NCI-H187 (cell line): ENCODE measurements at places on chromosomes 11 and 22.

DNA sequence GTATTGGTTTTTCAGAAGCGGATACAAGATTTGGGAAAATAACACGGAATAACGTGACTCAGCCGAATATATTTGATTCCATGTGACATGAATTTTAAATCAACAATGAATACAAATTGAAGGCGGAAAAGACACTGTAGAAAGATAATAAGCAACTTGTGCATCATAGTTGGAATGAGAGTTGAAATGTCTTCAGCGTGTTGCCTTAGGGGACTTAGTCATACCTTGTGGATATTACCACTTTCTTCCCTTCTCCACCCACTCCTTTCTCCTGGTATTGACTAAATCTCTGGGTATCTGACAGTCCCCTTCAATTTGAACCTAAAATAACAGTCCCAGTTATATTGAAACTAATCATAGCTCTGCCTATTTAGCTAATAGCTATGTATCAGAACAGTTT, 2373.1 kb upstream of the RAG2 start:
- DNase-seq: no peak

DNA sequence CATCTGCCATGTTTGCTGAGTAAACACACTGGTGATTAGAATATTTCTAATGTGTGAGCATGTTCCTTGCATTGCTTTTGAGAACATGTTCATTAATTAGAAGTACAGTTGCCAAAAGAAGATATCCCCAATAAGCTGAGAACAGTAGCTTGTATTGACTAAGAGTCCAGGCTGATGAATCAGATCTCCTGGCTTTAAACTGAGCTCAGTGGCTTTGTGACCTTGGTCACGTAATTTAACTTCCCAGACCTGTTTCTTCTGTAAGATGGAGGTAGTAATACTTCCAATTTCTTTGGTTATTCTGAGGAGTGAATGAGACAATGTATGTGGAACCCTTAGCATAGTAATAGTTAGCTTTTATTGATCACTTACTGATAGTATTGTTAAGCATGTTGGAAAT, 61.9 kb downstream of the CYB5R2 start:
- DNase-seq: no peak

DNA sequence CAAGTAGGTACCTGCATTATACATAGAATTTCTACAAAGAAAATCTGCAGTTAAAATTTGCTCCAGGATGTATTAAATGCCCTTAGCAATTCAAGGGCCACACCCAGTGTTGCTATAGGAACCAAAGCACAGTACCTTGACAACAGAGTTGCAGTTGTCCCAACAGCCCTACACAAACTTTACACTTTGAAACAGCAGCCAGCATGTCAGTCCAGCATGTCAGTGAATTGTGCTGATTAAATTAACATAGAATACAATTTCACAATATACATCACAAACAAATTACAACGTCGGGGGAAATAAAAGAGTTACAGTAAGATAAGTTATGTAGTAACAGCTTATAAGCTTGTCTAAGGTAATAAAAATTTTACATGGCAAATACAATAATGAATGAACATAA, 389.2 kb downstream of the SOX6 start:
- DNase-seq: no peak

DNA sequence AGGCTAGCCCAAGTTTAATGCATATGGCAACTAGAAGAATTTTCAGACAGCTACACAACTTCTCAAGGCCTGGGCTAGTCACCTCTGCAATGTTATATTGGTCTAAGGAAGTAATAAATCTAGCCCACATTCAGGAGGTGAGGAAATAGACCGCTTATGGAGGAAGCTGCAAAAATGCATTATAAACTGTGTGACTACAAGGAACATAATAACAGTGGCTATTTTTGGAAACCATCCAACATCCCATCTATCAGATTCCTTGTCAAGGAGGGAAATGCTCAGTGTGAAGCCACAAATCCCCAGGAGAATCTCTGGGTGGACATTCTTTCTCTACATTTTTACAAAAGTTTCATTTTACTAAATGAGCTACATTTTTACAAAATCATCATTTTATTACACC, 76.1 kb downstream of the BBOX1 start:
- no peak for DNase-seq

DNA sequence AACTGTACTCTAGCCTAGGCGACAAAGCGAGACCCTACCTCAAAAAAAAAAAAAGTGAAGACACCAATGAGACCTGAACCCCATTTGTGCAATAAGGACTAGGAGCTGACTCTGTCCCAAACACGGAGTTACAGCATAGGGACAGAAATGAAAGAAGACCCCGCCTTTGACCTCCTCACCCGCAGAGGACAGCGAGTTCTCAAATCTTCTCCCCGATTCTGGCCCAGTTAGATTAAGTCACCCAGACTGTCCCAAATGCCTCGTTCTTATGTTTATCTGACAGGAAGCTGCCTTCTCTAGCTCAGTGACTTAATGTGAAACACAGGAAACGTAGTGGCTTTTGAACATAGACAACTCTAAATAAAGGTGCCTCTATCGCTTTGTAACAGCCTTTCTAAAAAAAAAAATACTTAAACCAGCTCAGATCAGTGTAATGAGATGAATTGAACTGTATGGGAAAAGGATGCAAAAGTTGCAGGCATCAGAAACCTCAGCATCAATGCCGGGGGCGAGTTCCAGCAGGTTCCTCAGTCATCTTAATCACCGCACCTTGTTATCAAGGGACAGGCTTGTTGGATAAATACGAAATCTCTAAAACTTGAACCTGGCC, 10.6 kb downstream of the MYH9 start:
- no peak for DNase-seq

GRCh38 chr11:123800036-123800435, 6.1 kb downstream of the OR6M1 start:
- DNase-seq: peak; percentile 12

- DNase-seq: no peak
Observed at GRCh38 chr11:134398644-134399292, 13.3 kb downstream of the B3GAT1 start.

DNA sequence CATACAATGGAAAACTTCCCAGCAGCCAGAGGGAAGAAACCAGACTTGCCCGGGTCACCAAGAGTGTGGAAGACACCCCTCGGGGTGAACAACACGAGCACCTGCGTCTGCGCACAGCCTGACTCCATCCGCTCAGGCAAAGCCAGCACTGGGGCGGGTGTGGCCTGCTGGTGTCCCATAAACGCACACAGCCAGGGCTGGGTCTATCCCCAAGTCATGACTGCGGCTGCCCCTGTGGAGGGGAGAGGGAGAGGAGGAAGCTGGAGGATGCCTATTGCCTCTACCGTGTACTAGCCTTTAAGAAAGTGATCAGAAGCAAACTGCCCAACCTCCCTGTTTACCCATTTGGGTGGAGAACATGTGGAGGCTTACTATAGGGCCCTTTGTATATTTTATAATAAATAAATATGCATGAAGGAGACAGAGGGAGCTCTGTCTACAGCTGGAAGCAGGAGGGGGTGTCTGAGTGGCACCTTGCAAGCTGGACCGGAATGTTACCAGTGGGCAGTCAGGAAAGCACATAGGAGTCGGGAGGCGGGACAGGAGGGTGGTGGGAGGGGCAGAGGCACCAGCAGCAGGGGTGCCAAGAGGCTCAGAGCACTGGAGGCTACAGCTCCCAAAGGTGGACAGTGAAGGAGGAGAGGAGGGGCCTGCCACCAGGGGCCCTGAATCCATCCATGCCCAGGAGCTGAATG, 79.6 kb downstream of the PHF21B start:
- no peak for DNase-seq
